ENCODE measurements at places on chromosomes 1 and 21.

GRCh38 chr1:30192969-30193630 is 530.3 kb downstream of the MATN1 start:
- no peak for DNase-seq

- DNase-seq: no peak
These were observed 421.5 kb downstream of the PTPRU start for GRCh38 chr1:29657816-29658215.

DNA sequence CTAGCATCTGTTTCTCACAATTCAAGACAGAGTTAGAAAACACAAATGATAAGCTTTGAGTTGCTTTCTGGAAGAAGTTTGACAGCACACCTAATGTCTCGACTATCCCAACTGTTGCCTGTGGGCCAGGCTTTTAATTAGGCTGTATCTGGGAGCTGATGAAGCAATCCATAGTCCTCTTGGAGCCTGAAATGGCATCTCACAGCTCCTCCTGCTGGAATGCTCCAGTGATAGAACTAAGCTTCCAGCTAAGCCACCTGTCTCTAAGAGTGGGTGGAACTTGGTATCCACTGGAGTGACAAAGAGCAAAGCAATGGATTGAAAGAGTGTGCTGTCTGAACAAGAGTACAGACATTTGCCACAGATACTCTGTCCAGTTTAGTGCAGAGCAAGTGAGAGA is 605.3 kb upstream of the NR5A2 start:
- DNase-seq: no peak

- DNase-seq: no peak
These were observed 22.6 kb downstream of the TMEM51 start for GRCh38 chr1:15176120-15176519.

- no peak for DNase-seq
These were observed 496.9 kb downstream of the NEGR1 start for GRCh38 chr1:71785450-71785849.

- no peak for DNase-seq
These were observed 782 bp upstream of the SDE2 start for GRCh38 chr1:225999912-226000337.

DNA sequence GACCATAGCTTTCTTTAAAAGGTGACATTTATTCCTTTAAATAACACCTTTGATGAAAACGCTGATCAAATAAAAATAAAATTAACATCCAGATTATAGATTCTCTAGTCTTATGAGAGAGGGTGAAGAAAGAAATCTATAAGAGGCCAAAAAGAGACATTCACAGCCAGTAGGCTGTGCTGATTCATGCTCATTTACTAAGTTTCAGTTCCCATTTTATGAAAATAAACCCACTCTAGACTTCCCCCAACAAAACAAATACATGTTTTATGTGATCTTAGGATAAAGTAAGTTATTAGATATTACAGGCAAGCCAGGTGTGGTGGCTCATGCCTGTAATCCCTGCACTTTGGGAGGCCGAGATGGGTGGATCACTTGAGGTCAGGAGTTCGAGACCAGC is 21.1 kb downstream of the ESRRG start:
- no peak for DNase-seq

GRCh38 chr21:45507888-45508508 is 34.2 kb downstream of the SLC19A1 start:
- no peak for DNase-seq

GRCh38 chr1:162709132-162709860 is 77.0 kb downstream of the DDR2 start:
- no peak for DNase-seq

DNA sequence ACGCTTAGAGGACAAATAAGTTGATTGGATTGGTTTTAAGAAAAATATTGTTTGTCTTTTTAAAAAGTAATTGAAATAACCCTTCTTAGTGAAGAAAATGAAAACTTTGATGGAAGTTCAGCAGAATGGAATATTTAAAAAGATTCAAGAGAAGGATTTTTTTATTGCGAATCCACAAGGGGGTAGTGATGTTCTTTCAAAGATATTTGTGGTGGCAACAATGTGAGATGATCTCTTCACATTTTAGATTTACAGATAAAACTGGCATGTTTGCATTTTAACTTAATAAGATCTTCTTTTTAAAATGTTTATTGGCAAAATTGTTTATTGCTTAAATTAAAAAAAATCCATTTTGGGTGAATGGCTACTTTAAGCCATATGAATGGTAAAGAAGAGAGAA is 8.9 kb downstream of the CAMTA1 start:
- DNase-seq: no peak

- DNase-seq: no peak
These were observed 59.2 kb upstream of the KAZN start for GRCh38 chr1:14539309-14539708.

DNA sequence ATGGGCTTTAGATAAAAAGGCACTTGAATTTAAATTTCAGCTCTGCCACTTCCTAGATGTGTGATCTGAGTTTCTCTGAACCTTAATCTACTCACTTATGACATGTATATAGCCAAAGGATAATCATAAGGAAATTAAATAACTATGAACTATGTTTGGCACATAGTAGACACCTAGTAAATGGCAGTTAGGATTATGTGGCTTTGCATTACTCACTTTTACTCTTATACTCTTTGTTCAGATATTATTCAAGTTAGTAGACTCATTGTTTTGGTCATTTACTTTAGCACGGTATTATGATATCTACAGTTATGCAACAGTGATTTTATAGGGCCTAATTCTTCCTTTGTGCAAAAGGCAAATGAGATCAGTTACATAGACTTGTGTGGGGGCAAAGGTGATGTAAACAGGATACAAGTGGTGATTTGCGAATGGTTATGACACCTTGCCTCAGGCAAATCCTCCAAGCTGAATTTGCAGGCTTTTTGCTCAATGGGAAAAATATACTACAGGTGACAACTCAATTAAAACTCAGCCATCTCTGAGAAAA is 297.2 kb upstream of the PBX1 start:
- DNase-seq: no peak

GRCh38 chr1:63023171-63023570 is 239.2 kb downstream of the ATG4C start:
- no peak for DNase-seq

DNA sequence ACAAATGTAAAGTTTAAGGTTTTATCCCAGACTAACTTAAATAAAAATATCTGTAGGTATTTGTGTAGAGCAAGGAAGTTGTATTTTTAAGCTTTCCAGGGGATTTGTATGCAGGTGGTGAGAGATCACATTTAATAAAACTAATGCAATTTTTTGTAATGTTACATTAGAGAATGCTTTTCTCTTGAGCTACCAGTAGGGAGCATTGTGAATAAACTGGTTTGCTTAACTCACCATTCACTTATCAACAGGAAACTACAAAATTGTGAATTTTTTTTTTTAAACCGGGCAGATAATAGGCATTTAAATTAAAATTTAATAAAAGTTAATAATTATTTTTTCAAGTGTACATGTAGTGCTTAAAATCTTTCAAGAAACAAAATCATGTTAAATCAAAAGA is 78.6 kb downstream of the IVNS1ABP start:
- DNase-seq: no peak

GRCh38 chr1:62832276-62832675 is 48.3 kb downstream of the ATG4C start:
- no peak for DNase-seq

DNA sequence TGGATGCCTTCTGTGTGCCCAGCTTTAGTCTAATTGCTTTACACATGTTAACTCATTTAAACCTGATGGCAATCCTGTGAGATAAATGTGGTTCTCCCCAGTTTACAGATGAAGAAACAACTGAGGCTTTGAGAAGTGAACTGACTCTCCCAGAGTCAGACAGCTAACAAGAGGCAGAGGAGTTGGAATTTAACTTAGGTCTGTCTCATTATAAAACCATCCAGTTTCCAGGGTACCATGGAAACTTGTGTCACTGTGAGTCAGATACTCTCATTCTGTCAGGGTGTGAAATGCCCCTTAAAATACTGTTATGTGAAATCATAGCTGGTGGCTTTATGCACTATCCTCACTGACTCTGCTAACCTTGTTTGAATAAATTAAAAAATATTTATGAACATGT is 206.6 kb downstream of the PBX1 start:
- no peak for DNase-seq

DNA sequence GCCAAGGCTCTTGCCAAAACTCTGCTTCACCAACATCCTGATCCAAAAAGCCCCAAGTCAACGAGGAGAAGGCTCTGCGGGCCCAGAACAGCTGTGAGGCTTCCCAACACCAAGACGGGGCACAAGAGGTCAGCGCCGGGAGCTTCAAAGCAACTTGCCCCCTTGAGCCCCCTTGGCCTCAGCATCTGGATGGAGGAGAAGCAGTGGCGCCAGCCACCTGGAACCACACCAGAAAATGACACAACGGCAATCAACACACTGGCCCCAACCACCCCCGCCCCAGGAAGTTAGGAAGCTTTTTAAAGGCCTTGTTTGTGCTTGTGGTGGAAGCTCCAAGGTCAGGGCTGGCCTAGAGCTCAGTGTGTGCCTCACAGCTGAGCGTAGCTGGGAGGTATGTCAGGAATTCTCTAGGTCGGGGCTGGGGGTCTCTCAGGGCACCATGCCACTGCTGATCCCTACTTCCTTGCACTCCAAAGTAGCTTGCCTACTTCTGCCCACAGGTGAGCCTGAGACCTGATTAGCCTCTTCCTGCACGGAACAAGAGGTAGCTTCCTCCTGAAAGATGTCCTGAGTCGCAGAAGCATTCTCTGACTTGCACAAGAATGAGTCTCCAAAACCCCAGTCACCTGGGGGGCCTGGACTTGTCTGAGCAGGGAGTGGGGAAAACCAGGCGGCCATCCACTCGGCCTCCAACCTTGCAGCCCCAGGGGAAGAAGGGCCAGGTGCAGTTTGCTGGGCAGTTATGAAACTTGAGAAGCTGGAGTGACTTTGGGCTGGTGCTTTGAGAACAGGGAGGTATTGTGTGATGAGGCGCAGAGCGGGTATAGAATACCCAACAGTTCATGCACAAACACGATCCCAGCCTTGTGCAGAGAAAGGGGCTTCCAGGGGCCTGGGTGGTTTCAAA is 9.7 kb upstream of the SRP9 start:
- no peak for DNase-seq

GRCh38 chr1:224380003-224380402 is 23.3 kb downstream of the CNIH4 start:
- DNase-seq: peak; percentile 24

DNA sequence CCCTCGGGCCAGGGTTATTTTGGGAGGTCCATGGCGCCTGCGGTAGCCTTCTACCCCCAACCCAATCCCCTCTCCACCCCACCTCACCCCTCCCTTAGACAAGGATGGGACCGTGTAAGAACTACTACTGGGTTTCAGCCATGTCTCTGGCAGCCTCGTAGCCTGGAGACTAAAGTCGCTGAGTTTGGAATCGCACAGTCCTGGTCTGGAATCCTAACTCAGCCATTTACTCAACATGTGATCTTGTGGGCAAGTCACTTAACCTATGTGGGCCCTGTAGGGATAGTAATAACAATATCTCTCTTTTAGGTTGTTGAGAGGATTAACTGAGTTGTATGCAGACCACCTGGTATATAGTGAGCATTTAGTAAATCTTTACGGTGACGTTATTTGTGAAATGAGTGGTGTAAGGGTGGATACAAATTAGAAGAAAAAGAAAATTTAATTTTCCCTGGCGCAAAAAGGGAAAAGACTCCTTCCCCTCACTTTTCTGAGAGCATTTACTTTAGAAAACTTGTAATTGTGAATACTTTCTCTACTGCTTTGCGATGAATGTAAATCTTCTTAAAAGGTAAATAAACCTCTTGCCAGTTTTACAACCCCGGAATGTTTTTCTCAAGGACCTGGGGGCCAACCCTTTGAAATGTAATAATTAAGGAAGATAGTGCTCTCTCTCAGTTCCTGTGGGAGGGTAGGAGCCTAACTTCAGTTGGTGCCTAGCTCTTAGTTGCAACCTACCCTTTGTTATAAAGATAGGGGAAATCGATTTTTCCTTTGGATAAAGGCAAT is 615 bp upstream of the MRPS15 start:
- no peak for DNase-seq

GRCh38 chr1:997993-998744 is 1.7 kb downstream of the HES4 start:
- DNase-seq: no peak

GRCh38 chr1:39346872-39347271 is 142.4 kb downstream of the MACF1 start:
- DNase-seq: no peak

DNA sequence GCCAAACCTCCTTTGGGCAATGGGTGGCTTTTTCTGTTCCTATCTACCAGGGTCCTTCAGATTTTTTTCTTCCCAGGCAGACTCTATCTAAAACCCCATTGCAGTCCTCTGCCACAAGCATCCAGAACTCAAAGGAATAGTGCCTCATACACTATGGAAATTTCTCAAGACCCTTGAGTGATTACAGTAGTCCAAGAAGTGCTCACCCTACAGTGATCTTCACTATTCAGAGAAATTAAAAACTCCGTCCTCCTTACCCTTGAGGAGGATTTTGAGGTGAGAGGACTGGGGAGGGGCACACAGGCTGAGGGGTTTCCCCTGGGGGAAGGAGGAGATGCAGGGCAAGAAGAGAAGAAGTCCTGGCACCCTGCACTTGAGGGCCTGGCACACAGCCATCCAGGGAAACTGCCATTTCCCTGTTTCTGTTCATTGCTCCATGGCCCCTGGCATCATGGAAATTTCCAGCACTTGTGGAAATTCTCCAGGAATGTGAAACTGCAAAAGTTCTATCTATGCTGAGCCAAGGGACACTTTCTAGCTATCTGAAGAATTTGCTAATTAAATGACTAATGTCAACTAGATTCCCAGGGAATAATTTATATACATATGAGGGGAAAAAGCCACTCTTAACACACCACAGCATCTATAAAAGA is 102.5 kb upstream of the ATP1B1 start:
- DNase-seq: no peak

DNA sequence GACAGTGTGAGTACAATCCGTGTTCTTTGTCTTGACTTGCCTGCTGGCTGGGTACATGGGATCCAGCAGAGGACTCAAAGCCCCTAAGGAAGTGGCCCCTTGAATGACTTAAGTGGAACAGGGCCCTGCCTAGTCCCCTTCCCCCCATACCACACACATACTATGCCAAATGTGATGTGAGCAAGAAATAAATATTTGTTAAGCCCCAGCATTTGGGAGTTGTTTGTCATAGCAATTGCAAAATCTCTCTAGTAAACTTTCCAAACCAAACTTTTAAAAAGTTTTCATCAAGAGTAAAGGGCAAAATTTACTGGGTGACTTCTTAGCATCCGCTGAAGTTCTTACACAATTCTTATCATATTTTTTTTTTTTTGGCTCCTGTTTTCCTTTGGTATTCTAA is 32.5 kb upstream of the CACHD1 start:
- no peak for DNase-seq

- DNase-seq: no peak
These were observed 9.4 kb upstream of the MT1HL1 start for GRCh38 chr1:237013608-237014007.

Measured in stimulated activated CD8-positive, alpha-beta memory T cell treated with anti-CD3 and anti-CD28 coated beads, Interleukin-2, amount 100 ng/mL, for 48 hours (primary cell).